GM23248 (cell line): ENCODE measurements at places on chromosomes 11 and 22. TPM values are rescaled to one million over a fixed set of nuclear protein-coding genes. Genes with fewer than 3 reads are reported as not detected.
A peak's percentile ranks its signal among the peaks of the same experiment; 100 is the strongest.

DNA sequence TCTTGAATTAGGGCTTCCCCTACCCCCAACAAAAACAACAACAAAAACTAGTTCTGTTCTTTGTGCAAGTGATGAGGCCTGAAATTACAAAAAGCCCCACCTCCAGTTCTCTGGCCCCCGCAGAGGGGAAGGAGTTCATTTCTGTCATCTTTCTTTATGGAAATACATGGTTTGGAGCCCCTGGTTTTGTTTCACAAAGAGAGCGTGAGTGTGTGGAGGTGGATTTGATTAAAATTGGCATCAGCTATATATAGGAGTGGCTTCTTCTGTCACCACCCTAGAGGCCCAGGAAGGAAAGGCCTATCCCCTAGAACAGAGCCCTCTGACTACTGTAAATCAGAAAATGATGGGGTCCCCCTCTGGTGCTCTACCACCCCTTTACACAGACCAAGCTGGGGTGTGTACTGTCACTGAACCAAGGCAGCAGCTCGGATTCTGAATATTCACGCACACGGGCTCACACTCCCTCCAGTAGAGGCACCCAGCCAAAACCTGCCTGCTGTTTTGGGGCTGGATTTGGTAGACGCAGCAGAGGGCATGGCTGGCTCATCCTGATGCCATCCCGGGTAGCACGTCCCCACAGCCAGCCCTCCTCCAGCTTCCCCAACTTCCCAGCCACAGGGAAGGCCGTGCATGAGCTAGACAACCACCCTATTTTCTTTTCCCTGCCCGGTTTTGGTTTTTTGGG lies 19.4 kb downstream of the RCOR2 start:
- H3K36me3 ChIP-seq: peaks cover 27% of the 10 kb centered on the region; the same call in 1 of the 2 replicates
- no peak for DNase-seq
- H3K4me1 ChIP-seq: no peaks in the 10 kb centered on the region
- H3K27me3 ChIP-seq: no peaks in the 10 kb centered on the region

DNA sequence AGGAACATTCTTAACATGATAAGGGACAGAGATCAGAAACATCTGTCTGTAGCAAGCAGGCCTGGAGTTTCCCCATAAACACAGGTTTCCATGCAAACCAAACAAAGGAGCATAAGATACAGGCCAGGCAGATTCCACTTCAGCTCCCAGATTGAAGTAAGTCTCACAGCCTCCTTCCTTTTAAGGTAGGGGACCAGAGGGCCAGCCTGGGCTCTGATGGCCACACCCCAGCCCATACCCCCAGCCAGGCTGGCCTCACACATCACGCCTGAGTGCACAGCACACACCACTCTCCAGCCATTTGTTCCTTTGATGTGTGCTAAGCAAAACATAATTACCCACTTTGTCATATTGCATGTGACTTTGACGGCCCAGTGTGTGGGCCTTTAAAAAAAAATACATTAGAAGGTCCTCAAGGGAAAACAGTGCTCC lies 518.7 kb downstream of the NTM start:
- DNase-seq: peak; percentile 87
- H3K27me3 ChIP-seq: no peaks in the 10 kb centered on the region
- no peaks in the 10 kb centered on the region for H3K36me3 ChIP-seq
- no peak overlapping the region for H3K4me3 ChIP-seq
- peak overlapping the region; percentile 93 for H3K27ac ChIP-seq

The HIC2 gene
- 1.7 and 3.7 TPM in 2 replicates for total RNA-seq

DNA sequence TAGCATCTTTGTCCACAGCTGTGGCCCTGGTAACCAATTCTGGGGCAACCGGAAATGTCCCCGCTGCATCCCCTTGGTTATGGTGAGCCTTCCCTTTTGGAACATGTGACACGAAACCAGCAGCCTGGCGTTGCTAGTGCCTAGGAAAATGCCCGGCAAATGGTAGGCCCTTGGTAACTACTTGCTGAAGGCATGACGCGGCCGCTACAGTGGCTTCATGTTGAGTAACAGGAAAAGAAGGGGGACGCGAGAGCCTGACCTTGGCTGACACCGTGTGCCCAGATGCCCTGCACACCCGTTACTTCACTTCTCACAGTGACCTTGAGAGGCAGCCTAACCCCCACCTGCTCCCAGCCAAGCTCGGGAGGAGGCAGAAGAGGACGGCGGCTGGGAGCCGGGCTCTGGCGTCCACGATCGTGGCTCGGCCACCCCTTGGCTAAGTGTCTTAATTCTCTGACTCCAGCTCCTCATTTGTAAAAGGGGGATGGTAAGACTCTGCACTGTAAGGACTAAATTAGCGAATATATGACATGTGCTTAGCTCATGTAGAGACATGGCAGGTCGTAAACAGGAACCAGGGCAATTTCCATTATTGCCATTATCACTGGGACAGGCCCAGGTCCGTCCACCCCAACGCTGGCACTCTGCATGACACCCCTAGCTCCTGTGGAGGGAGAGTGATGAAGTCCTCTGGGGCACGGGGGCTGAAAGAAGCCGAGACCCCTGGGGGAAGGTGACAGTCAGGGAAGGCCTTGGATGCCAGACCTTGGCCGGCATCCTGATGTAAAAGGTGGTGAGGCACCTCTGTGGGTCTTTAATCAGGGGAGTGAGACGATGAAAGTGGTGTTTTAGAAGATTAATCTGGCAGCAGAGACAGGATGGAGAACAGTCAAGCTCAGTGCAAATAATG lies 18.9 kb downstream of the IFT27 start:
- H3K27ac ChIP-seq: no peak overlapping the region
- H3K4me1 ChIP-seq: no peaks in the 10 kb centered on the region
- H3K27me3 ChIP-seq: peaks cover 23% of the 10 kb centered on the region
- H3K4me3 ChIP-seq: no peak overlapping the region
- no peak for DNase-seq

DNA sequence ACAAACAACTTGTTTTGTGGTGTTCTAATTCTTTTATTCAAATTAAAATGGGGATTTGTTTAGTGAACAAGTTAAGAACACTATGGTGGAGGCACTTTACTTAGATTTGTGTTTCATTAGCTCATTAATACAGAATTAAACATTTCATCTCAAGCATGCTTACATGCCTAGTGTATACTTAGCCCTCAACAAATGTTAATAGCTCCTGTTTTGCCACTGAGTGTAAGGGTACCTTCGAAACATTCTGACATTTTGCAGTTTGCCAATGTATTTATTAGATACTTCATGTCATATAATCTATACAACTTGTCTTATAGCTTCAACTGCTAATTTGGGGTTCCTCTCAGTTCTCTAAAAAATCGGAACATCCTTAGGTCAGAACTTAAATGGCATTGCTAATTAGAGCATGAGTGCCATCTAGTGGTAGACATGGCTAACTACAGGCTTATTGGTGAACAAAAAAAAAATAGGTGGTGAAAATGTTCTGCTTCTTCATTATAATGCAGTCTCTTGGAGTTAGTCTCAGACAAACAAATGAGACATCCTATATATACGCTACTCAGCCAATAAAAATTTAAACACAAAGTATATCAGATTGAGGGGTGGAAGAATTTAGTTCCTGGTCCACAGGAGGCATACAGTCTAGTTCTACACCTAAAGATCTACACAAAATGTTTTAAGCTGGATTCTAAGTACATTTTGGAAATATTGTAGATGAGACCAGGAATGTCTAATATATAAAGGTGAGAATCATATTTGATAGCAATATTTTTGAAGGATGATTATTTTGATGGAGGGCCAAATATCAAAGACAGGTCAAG lies 4.9 kb upstream of the CNTN5 start:
- H3K4me3 ChIP-seq: no peak overlapping the region
- H3K4me1 ChIP-seq: no peaks in the 10 kb centered on the region
- no peak overlapping the region for H3K27ac ChIP-seq

The MOGAT2 gene
- not detected in 2 replicates for total RNA-seq

DNA sequence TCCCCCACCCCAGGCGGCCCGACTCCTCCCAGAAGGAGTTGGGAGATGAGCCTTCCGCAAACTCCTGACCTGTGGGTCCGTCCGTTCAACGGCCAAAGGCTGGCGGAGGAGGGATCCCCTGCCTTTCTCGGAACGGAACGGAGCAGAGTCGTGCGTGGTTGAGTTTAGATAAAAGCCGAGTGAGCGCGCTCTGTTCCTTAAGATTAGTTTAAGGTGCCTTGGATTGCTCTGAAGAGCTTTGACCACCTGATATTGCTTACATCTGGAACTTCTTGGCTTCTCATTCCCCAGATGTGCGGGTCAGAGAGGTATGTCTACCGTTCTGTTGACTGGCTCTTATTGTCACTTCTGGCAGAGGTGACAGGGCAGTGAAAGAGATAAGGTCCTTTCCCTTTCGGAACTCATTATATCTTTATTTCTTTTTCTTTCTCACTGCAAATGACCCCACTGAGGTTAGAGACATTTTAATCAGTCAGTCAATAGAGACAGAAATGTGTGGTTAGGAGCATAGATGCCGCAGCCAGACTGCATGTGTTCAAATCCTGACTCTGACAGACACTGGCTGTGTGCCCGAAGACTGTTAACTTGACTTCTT lies at the start of gene TRIM6:
Gene TRIM6 (plus strand): TSS at position 31 of the 595 bp plus-strand sequence. CDS start 261 bp downstream, at position 292.
- DNase-seq: peak; percentile 66

DNA sequence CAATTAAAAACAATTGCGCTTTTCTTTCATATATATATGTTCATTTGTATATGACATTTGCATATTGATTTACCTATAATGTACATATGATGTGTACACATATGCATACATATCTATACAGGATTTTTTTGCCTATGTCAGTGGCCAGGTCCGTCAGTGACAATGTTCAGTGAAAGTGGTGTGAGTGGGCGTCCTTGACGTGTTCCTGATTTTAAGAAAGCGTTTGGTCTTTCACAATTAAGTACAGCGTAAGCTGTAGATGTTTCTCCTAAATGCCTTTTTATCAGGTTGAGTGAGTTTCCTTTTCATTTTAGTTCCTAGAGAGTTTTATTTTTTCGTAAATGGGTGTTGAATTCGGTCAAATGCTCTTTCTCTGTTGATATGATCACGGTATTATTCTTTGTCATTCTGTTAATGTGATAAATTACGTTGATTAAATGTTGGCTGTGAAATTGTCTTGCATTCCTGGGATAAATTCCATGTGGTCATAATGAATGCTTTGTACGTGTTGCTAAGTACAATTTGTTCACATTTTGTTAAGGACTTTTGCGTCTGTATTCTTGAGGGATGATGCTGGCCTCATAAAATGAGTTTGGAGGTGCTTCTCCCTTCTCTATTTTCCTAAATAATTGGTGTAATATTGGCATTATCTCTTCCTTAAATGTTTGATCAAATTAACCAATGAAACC lies 10.6 kb upstream of the GNB1L start:
- DNase-seq: no peak
- no peak overlapping the region for H3K27ac ChIP-seq
- no peak overlapping the region for H3K4me3 ChIP-seq
- no peaks in the 10 kb centered on the region for H3K4me1 ChIP-seq
- no peaks in the 10 kb centered on the region for H3K36me3 ChIP-seq

DNA sequence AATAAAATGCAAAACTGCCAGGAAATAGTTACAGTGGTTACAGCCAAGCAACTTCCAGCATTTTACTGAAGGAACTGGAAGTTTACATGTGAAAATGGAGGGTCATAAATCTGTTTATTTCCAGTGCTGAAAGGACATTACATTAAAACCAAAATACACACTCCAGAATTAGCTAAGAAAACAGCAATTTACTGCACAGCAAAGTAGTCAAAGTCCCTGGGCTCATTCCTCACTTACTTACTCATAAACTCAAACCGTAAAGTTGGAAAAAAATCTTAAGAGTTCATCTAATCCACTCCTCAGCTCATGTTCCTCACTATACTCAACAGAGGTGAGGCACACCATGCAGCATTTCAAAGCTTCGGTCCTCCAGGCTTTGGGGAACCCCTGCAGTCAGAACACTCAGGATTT lies 17.4 kb downstream of the CTSC start:
- H3K27me3 ChIP-seq: no peaks in the 10 kb centered on the region
- H3K4me1 ChIP-seq: peaks cover 12% of the 10 kb centered on the region
- H3K27ac ChIP-seq: no peak overlapping the region
- no peaks in the 10 kb centered on the region for H3K36me3 ChIP-seq

The FAM111B gene
- total RNA-seq: 2.1 and 4.5 TPM in 2 replicates

The ARHGAP8 gene
- 0.13 and 0.54 TPM in 2 replicates for total RNA-seq
